ENCODE measurements at places on chromosomes 16 and 17.

- no peak for DNase-seq
Observed at GRCh38 chr16:379961-380761, 1.6 kb downstream of the PGAP6 start.

- DNase-seq = no peak
Observed at GRCh38 chr17:52026075-52026474, 132.4 kb downstream of the CA10 start.

- DNase-seq = no peak
Observed at GRCh38 chr17:19753051-19753509, 5.0 kb upstream of the ALDH3A1 start.

GRCh38 chr16:12348733-12349704, 372.5 kb downstream of the SNX29 start:
- no peak for DNase-seq

GRCh38 chr16:67187175-67187890, 2.6 kb downstream of the EXOC3L1 start:
- DNase-seq = no peak

DNA sequence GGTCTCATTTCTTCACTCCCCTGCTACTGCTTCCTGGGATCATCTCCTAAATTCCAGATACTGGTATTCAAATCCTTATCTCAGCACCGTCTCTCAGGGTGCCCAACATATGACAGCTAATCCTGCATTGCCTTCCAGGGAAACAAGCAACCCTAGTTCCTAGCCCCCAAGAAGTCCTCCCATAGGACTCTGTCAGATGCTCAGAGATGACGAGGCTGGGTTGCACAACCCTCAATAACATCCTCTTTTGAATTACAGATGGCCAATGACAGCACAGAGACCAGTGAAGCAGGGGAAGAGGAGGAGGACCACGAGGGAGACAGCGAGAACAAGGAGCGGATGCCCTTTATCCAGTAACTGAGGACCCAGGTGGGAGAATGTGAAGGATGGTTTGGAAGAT, 45.0 kb upstream of the CLEC3A start:
- DNase-seq = no peak

- no peak for DNase-seq
Observed at GRCh38 chr17:16989230-16989952, 17.5 kb upstream of the TNFRSF13B start.

Data from activated T-helper 1 cell treated with anti-CD3 and anti-CD28 coated beads, Interleukin-2, amount 50 U/mL, for 16 hours (primary cell).